ENCODE measurements at places on chromosomes 6 and 20.

GRCh38 chr6:134341999-134342567 lies 24.2 kb upstream of the SGK1 start:
- no peak for DNase-seq

DNA sequence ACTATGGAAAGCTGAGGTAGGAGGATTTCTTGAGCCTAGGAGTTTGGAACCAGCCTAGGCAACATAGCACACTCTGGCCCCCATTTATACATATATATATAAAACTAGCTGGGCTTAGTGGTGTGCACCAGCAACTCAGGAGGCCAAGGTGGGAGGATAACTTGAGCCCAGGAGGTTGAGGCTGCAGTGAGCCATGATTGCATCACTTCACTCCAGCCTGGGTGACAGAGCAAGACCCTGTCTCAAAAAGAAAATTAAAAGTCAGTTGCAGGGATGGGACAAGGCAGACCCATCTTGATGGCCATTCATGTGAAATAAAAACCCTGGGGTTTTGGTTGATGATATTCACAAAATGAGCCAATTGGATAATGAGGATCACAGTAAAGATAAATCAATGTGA lies 6.6 kb upstream of the GTF2H4 start:
- no peak for DNase-seq

DNA sequence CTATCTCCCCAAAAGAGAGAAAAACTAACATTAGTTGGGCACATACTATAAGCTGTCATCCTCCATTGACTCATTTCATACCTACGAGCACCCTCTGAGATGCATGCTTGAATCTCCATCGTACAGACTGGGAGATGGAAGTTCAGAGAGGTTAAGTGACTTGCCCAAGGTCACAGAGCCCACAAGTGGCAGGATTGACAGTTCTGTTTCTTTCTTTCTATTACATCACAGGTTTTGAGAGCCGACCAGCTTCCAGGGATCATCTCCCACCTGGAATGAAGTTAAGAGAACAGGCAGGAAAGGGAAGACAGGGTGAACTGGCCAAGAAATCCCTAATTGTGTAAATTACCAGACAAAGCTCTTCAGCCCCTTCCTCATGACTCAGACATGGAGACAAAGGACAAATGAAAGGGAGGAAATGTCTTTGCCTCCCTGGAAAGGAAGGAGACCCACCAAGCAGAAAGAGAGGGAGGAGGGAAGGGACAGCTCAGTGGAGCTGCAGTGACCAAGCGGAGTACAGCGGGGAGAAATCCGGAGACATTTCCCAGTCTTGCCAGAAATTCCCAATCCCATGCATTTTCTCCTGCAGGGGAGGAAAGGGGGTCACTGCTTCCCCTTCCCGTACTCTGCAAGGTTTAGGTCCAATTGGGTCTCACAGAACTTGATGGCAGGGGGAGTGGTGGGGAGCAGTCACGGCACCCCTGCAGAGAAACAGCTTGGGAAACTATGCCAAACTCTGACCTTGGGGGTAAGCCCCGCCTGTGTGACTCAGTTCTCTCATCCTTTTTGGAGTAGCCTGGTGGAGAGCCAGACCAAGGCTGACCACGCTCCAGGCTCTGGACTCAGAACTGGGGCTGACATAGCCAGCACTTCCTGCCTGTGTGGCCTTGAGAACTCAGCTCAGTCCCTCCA lies 154.3 kb downstream of the ANKRD60 start:
- no peak for DNase-seq

DNA sequence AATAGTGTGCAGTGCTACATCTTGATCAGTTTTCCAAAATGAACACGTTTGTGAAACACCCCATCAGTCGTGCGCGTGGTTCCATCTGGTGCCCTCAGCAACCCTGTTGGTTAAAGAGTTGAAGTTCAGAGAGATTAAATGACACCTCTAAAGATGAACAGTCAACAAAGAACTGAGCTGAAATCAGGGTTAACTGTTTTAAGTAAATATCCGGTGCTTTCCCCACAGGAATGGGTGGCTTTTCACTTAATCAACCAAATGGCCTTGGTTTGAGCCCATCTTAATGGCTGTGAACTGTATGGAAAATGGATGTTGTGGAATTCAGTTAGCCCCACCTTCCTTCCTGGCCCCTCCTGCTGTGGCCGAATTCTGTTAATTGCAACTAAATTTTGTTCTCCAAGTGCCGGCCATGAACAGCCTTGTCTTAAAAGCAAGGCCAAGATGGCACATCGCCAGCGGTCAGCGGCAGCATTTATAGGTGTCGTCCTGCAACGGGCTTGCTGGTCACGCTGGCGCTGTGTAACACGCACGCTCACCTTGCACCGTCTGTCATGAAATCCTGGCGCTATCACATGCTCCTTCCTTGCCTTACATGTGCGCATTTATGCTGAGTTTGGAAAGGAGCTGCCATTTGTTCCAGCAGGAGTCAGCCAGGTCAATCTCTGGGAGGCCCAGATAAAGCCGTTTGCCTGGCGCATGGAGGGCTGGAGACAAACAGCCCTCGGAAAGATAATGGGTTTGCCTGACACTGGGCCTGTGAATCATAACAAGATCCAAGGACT lies 164.5 kb downstream of the ERMARD start:
- DNase-seq, result no peak

DNA sequence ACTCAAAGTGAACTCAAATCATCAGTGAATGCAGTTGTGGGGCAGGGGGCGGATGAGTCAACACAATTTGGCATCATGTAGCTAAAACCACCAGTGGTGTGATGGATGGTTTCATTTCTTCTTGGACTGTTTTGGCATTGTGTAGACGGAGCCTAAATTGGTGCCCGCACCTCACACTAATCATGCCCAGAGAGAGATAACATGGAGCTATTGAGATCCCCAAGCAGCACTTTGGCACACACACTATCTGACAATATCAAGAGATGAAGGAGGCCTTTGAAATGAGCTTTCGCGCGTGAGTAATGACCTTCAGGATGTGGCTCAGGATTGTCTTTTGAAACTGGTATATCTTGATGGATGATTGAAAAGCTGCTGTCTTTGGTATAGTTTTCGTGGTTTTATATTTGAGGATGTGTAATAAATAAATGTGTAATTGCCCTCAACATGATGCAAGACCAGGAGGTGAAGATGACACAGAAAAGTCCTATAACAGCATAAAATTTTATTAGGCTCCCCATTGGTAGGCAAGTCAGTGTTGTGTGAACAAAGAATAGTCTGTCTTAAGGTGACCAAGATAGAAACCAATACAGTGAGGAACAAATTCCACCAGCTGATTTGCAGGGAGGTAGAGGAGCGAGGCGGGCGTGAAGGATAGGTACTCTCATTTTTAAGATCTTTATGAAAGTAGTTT lies 174.2 kb downstream of the TSHZ2 start:
- peak; percentile 37 for DNase-seq

GRCh38 chr6:1856381-1856780 lies 246.7 kb downstream of the FOXC1 start:
- DNase-seq, result no peak

- no peak for DNase-seq
Measured at GRCh38 chr20:8670893-8671215, 398.0 kb upstream of the PLCB4 start.

GRCh38 chr6:93045156-93045555 lies 374.2 kb downstream of the EPHA7 start:
- no peak for DNase-seq

GRCh38 chr6:42136508-42137193 lies 5.8 kb downstream of the C6orf132 start:
- DNase-seq, result peak; percentile 17
